ENCODE measurements at places on chromosomes 4 and X.
A peak's percentile ranks its signal among the peaks of the same experiment; 100 is the strongest.

GRCh38 chr4:24849756-24850155 lies 54.4 kb downstream of the SOD3 start:
- DNase-seq = peak; percentile 26

DNA sequence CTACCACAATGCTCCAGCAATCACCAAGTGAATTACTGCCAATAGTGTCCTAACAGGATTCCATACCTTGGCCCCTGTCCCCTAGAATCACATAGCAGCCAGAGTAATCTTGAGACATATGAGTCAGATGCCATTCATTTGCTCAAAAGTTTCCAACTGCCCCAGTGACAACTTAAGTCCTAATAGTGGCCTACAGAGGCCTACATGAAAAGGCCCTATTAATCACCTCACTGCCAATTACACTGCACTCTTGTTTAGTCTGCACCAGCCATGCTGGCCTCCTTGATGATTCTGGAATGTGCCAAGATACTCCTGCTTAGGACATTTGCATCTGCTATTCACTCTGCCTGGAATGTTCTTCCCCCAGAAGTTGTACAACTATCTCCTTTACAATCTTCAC lies 130.7 kb downstream of the NR3C2 start:
- no peak for DNase-seq

- no peak for DNase-seq
Observed at GRCh38 chr4:22245294-22245693, 270.6 kb downstream of the ADGRA3 start.

- no peak for DNase-seq
Observed at GRCh38 chr4:141121768-141122454, 11.4 kb downstream of the RNF150 start.

GRCh38 chr4:31370866-31371465 lies 650.8 kb downstream of the PCDH7 start:
- peak; percentile 28 for DNase-seq

DNA sequence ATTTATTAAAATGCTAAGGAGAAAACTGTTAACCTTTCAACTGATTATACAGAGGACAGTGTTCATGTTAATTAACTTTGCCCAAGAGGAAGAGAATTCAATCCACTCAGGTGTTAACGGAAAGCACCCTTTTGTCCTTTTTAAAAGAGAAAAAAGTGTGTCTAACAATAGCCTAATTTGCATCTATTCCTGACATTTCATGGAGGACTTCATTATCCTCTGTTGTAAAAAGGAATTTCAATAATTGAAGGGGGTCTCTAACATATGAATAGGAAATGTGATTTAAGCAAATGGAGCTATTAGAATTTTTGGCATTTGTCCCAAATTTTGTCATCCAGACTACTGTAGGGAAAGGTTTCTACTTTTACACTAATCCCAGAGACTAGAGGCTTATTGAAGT lies 44.6 kb upstream of the GC start:
- no peak for DNase-seq

GRCh38 chr4:6550821-6551220 lies 24.2 kb upstream of the MAN2B2 start:
- no peak for DNase-seq

DNA sequence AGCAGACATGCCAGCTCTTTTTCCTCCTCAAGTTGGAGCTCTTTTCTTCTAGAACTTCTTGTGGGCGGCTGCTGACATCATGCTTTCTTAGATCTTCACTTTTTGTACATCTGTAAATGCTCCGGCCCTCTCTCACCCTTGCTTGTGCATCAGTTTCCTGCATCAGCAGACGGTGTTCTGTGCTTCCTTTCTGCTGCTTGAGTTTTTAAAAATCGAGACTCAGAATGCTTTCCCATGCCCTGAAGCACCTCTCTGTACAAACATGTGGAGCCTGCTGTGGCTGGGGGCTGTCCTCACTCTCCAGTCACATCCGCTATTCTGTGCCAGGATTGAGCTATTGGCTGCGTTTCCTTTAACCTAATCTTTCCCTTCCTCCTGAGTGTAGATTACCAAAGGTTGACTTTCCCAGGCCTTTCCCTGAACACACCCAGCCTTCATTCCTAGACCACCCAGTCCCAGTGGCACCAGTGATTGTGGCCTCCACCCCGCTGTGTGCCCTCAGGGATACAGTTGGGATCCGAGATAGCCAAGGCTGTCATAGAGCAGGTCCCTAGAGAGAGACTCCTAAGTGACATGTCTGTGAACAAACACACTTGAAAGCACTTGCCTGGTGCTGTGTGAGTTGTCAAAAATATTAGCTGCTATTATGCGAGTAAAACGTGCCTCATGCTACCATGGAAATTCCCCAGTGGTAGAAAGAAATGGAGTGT lies 41.9 kb downstream of the TNIP2 start:
- DNase-seq = peak; percentile 71

- DNase-seq = no peak
Observed at GRCh38 chr4:8532245-8532781, 47.9 kb upstream of the GPR78 start.

- peak; percentile 68 for DNase-seq
Observed at GRCh38 chrX:38232079-38232686, 11.5 kb upstream of the SRPX start.

DNA sequence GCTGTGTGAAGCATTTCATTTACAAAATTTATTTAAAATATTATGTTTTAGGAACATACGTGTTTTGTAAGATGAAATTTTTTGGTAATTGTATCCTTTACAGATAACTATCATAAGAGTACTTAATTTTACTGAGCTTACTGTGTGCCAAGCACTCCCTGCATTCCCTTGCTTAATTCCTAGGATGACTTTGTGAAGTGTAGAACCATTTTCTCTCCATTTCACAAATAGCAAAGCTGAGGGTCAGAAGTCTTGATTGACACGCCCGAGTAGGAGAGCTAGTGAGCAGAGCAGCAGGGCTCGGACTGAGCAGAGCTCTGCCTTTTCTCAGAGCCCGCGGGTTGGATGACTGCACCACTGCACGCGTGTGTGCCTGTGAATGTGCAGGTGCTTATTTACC lies 30.6 kb downstream of the PIGG start:
- DNase-seq = no peak

GRCh38 chrX:112627206-112627605 lies 52.5 kb downstream of the LHFPL1 start:
- no peak for DNase-seq

- DNase-seq = no peak
Observed at GRCh38 chr4:140705625-140706275, 50.4 kb downstream of the TBC1D9 start.

GRCh38 chr4:147787204-147787603 lies 55.3 kb downstream of the ARHGAP10 start:
- peak; percentile 68 for DNase-seq

GRCh38 chr4:177528620-177529019 lies 86.4 kb upstream of the AGA start:
- no peak for DNase-seq

- no peak for DNase-seq
Observed at GRCh38 chrX:21799767-21800166, 39.6 kb upstream of the MBTPS2 start.

- no peak for DNase-seq
Observed at GRCh38 chrX:35665311-35665710, 132.8 kb upstream of the MAGEB16 start.

GRCh38 chr4:8461086-8461485 lies 20.5 kb downstream of the TRMT44 start:
- no peak for DNase-seq

GRCh38 chrX:52346174-52347165 lies 22.4 kb upstream of the XAGE2 start:
- peak; percentile 4 for DNase-seq

GRCh38 chrX:49155243-49155899 lies 7.2 kb upstream of the MAGIX start:
- DNase-seq = peak; percentile 58

- no peak for DNase-seq
Observed at GRCh38 chr4:11397819-11398610, 30.7 kb downstream of the HS3ST1 start.

GRCh38 chr4:152063621-152064240 lies 302.9 kb upstream of the GATB start:
- no peak for DNase-seq

- peak; percentile 94 for DNase-seq
Observed at GRCh38 chrX:49039598-49040375, 3.4 kb downstream of the TFE3 start.

DNA sequence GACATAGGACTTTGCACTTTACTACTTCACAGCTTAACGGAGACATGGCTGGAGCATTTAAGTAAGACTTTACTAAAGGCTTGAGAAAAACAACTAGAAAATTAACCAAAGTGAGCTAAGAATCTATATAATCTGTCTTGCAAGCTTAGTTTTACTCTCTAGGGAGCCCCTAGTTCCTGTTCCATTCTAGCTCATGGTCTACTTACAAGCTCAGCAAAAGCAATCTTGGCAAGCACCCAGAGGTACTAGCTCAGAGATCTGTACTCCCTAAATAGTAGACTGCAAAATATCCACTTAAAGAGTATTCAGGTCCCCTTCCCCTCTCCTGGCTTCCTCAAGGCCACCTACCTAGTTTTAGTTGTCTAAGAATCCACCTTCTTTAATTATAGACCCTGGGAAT lies 469.0 kb downstream of the IDS start:
- DNase-seq = no peak

DNA sequence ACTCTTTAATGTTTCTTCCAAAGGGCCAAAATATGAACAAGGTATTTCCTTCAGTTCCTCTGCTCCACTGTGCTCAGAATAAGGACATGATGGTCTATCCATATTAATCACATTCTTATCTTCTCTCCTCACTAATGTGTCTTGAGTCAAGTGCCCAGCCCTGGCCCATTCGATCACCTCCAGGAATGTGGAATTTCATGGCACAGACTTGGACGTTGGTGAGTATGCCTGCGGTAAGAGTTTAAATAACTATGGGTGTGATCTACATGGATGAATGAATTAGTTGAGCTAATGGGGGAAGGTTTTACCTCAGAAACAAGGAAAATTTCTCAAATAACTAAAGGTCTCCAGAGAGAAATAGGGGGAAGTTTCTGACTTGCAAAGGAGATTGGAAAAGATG lies 174.0 kb downstream of the NPFFR2 start:
- DNase-seq = no peak

DNA sequence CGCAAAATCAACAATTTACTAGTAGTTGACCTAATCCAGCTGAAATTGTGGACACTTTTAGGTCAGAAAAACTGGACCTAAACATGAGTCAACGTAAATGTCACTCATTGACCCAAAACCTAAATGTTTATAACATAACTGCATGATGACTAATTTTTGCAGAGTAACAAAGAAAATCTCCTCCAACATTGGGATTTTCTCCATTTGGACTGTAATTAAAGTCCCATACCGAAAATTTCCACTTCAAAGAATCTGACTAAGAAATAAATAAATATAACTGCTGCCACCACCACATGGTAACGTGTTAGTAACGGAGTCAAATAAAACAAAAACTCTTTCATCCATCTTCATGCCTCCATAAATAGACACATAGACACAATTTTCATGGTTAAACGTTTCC lies 1.9 kb downstream of the ADGRA3 start:
- peak; percentile 91 for DNase-seq

DNA sequence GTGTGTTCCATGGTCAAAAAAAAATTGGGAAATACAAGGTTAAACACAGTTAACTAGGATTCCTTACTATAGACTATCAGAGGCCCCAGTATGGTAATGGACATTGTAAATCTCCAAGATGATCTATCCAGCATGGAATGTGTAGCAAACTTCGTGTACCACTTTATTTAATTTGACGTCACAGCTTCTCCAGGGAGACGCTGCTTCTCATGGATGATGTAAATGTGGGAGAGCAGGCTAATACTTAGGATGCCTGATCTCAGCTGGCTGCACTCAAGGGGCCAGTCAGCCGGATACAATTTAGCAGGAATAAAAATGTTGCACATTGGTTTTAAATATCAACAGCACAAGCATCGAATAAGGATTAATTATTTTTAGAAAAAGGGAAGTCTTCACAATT lies 111.7 kb upstream of the HPF1 start:
- DNase-seq = peak; percentile 2

GRCh38 chr4:64584125-64584524 lies 174.9 kb upstream of the TECRL start:
- no peak for DNase-seq

DNA sequence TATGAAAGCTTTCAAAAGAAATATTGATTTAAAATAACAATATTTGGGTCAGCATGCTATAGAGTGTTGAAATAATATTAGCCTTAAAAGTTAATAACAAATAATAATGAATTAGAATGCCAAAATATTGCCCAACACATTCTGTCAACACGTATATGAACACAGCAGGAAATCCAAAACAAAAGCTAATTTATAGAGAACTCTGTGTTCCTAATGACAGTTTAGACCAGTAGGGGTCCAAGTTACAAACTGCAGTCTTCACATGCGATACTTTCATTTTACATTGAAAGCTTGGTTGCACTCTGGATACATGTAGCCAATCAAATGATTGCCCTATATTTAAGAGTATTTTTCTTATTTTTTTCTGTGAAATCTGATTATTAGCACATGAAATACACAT lies 274.4 kb downstream of the DCTD start:
- peak; percentile 66 for DNase-seq

GRCh38 chrX:137567682-137568232 lies 1.8 kb downstream of the ZIC3 start:
- no peak for DNase-seq

DNA sequence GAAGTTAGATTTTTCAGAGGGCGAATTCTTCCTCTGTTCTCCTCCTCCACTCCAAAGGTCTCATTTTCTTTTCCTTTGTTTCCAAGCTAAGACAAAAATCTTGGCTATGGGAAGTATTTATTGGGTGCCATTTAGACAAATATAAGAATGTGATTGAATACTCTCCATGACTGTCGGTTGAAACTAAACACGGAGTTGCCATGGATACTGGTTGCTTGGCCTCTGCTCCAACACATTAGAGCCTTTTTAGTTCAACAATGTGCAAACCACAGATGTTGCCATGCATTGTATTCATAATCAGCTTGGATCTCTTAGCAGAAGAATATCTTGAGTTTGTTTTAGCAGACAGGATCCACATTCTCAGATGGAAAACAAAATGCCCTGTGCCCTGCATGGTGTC lies 366.5 kb upstream of the LCORL start:
- no peak for DNase-seq

GRCh38 chrX:129781134-129781672 lies 1.5 kb downstream of the SASH3 start:
- no peak for DNase-seq

DNA sequence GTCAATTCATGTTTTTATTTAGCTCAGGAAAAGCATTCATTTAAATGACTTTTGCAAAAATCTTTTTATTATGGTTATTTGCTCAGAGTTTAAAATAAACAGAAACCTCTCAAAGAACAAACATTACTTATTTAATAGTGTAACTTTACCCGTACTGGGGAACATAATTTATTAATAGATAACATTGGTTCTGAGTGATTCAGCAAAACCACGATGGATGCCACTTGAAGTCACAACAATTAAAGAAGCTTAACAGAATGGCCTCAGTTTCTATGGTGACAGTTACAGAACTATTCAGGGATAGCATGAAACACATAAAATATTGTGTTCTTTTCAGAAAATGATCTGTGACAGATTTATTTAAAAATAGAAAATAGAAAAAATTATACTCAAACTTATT lies 368.7 kb downstream of the CCSER1 start:
- DNase-seq = no peak

- DNase-seq = peak; percentile 63
Observed at GRCh38 chrX:11381464-11381863, 88.3 kb downstream of the AMELX start.

GRCh38 chr4:13240066-13240465 lies 244.1 kb downstream of the RAB28 start:
- DNase-seq = no peak
